ENCODE measurements at places on chromosomes 6 and 20. TPM values are rescaled to one million over a fixed set of nuclear protein-coding genes. Genes with fewer than 3 reads are reported as not detected.

The BACH2 gene
- 1.6 TPM for total RNA-seq

The TMEM217 gene
- 0.82 TPM for total RNA-seq

The RHAG gene
- not detected for total RNA-seq

The PPP1R16B gene
- 0.08 TPM for total RNA-seq

The HNF4A gene
- total RNA-seq, result 18.8 TPM

The VNN1 gene
- 0.15 TPM for total RNA-seq

The DEF6 gene
- 0.26 TPM for total RNA-seq

The C20orf204 gene
- 0.32 TPM for total RNA-seq

The STX7 gene
- total RNA-seq, result 22.9 TPM

The TDP2 gene
- 30.3 TPM for total RNA-seq

The AVP gene
- not detected for total RNA-seq

The PHF20 gene
- total RNA-seq, result 37.0 TPM

The KHDC1L gene
- not detected for total RNA-seq

The CST5 gene
- total RNA-seq, result not detected

The CDC25B gene
- 208 TPM for total RNA-seq

The DCDC2 gene
- 3.7 TPM for total RNA-seq

The SLC32A1 gene
- not detected for total RNA-seq

The F13A1 gene
- total RNA-seq, result not detected
